GM13977 (cell line): ENCODE measurements at places on chromosomes 7 and 10.

GRCh38 chr7:140702774-140703173, 6.3 kb downstream of the NDUFB2 start:
- DNase-seq, result no peak

DNA sequence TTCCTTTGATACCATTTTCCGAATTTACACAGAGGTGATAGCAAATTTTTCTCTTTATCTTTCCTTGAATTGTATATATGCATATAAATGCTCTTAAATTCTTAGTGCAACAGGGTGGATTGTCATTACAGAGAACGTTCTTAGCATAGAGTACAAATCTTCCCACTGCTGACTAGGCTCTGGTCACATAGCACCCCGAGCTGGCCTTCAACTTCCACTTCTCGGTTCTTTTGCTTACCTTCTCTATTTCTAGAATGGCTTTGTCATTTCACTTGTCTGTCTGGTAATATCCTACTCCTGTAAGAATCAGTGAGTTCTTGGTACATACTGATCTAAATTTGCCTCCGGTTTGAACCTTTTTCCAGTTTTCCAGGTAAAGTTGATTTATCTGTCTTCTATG, 13.4 kb downstream of the ADIRF start:
- no peak for DNase-seq

GRCh38 chr7:13542451-13542850, 447.0 kb downstream of the ETV1 start:
- no peak for DNase-seq

DNA sequence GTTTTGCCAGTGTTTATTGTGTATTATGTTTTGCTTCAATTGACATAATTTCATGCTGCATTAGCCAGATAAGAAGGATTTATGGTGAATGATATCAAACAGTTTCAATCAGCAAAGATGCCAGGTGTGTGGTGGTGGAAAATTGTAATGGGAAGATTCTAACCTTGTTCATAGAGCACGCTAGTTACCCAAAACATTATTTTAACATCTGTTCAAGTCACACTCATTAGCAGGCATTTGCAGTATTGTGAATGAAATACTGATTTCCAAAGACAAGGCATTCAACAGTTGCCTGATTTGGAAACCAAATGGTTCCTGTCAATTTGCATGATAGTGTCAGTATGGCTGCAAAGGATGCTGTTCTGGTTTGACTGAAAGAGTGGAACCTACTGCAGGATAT, 129.7 kb downstream of the EPC1 start:
- DNase-seq, result no peak

DNA sequence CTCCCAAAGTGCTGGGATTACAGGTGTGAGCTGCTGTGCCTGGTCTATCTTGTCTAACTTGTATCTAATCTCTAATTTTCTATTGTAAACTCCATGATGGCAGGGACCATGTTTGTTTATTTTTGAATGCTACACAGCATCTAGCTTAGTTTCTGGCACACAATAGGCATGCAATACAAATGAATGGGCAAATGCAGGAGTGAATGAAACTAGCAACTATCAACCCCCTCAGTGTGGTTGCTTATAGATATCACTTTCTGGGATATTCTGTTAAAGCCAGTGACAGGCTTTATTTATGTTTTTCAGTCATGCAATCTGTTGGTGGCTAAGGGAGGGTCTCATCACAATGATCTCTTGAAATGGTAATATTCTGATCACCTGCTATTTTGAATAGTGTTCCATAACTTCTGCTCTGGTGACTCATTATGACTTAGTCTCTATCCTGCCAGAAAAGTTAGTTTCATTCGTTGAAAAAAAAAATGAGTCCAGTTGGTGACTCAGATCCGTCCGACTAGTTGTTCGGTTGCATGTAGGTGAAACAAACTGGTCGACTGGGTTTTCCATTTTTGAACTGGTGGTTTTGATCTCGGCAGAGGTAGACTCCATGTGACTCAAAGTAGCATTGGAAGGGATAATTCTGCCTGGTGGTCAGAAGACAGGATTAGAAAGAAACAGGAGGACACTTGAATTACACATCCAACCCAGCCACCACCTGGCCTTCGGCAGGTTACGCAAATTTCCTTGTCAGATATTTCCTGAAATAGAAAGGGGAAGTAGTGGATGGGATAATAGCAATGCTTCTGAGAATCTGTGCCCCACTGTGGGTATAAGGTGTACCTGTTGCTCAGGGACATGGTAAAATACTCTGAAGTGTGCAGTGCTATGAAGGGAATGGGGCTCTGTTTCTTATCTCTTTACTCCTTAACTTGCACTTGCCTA, 76.8 kb downstream of the GATA3 start:
- DNase-seq, result peak; percentile 34

DNA sequence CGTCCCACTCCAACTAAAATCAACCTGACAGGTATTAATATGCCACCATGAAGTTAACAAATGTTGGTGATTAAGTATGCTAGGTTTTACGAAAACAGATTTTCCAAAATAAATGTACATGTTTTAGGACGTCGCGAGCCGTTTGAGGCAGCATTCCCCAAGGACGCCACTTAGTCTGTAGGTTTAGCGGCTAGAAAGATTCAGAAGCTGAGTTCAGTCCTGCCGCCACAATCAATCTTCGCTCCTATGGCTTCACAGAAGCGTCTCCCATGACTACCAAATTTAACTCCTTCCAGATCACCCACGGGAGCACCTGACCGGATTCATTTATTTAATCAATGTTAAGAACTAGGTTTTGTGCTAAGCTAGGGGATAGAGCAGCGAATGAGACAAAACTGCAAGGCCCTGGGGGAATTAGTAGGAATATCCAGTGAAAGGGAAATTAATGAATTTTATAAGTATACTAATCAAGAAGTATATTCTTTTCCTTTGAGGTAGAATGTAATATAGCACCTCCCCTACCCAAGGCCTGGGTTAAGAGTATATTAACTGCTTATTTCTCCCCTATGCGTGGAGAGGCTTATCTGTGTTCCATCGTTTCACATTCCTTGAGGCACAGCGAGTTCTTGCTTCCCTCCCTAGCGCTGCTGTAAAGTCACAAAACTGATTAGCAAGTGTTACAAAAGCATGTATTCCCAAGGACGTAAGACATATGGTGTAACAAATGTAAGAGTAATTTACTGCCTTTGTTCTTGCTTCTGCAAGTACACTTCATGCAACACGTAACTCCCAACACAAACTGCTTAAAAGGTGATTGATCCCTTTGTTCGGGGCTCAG, 994 bp upstream of the CYP51A1 start:
- DNase-seq, result peak; percentile 32

DNA sequence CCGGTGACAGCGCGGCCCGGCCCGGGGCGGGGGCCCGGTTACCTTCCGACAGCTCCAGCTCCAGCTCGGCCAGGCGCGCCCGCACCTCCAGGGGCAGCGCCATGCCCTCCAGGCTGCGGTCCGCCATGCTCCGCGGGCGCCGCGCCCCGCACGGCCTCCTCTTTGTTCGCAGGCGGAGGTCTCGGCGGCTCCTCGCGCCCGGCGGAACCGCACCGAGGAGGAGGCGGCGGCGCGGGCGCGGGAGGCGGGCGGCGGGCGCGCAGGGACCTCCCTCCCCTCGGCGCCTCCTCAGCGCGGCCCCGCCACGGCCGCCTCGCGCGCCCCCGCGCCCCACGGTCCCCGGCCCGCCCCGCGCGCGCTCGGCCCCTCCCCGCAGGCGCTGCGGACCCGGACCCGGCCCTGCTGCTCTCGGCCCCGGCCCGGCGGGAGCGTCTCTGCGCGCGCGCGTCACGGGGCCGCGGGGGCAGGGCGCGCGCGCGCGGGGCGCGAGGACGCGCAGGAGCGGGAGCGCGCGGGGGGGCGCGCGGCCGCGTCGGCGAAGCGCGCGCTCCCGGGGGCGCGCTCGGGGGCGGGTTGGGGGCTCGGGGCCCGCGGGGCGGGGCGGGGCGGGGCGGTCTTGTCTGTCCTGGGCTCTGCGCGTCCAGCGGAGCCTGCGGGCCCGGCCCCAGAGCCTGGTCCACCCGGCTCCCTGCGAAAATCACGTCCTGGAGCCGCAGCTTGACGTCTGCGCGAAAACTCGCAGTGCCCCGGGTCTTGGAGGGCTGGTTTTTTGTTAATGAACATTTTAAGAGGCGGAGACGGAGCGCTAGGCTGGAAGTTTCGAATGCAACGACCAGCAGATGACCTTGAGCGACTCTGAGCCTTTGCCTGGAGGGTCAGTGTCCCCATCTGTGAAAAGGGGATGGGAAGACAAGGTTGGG, at the start of gene DIP2C:
Gene DIP2C (minus strand): TSS at position 217 of the 920 bp plus-strand sequence. CDS start 90 bp downstream, at position 127.
- peak; percentile 68 for DNase-seq
